ENCODE measurements at places on chromosomes 11 and 22.

GRCh38 chr11:110455718-110456117, 26.0 kb downstream of the FDX1 start:
- peaks cover 54% of the 10 kb centered on the region for H3K4me1 ChIP-seq
- H3K36me3 ChIP-seq: peaks cover 48% of the 10 kb centered on the region
- DNase-seq: peak; percentile 38
- H3K4me3 ChIP-seq: peak overlapping the region; percentile 58

DNA sequence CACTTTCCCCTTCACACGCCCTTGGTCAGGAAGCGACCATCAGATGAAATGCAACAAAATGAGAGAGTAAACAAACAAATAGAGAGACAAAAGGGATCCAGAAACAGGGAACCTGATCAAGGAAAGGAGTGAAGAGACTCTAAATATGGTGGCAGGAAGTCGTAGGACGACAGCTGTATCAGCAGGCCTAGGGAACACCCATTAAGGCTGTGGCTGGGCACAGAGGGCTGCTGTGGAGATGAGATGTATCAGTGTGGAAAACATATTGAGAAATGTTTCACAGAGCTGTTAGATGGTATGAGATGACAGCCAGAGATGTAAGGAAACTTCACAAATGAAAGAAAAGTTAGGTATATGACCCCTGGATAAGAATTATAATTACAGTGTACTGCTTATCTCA, 155.8 kb upstream of the MTMR2 start:
- H3K4me3 ChIP-seq: no peak overlapping the region
- H3K27ac ChIP-seq: no peak overlapping the region

- H3K4me3 ChIP-seq: no peak overlapping the region
- DNase-seq: no peak
- H3K4me1 ChIP-seq: peaks cover 2% of the 10 kb centered on the region
- H3K36me3 ChIP-seq: peaks cover 86% of the 10 kb centered on the region
- no peaks in the 10 kb centered on the region for H3K27me3 ChIP-seq
- H3K27ac ChIP-seq: no peak overlapping the region
Observed at GRCh38 chr11:104946907-104947306, 21.5 kb downstream of the CASP4 start.

DNA sequence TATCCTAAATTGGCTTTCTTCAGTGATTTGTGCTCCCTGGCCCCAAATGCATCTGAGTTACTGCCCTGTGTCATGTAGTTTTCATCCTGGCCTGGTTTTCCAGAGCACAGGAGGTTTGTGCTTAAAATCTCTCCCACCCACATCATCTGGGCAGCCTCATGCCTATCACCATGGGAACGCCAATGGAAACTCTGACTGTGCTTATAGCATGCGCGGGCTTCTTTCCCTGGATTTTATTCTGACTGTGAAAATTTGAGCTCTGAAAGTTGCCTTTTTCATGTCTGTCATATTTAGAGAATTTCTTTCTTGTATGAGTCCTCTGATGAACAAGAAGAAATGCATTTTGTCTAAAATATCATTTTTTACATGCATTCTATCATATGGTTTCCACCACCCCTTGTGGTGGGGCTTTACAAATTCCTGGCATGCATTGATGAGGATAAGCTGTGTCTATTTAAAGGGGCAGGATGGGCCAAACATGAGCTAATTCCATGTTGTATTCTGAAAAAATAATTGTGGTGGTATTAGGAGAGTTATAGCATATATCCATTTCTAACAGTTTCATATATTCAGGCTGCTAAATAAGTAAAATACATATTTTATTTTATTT, 55.1 kb downstream of the IRAG1 start:
- no peak for DNase-seq
- no peak overlapping the region for H3K27ac ChIP-seq
- H3K36me3 ChIP-seq: no peaks in the 10 kb centered on the region
